ENCODE measurements at places on chromosomes 4 and X. TPM values are rescaled to one million over a fixed set of nuclear protein-coding genes. Genes with fewer than 3 reads are reported as not detected.

Gene CYLC1
- not detected for polyA plus RNA-seq

Gene TBC1D25
- 10.6 TPM for polyA plus RNA-seq

Gene FGG
- polyA plus RNA-seq: 41.2 TPM

Gene CT83
- not detected for polyA plus RNA-seq

Gene LINC00632
- 10.8 TPM for polyA plus RNA-seq

Gene ARHGAP36
- 0.38 TPM for polyA plus RNA-seq

Gene GAB1
- polyA plus RNA-seq: 43.4 TPM

Gene PRDM5
- 17.5 TPM for polyA plus RNA-seq

Gene GYPB
- 1.6 TPM for polyA plus RNA-seq

DNA sequence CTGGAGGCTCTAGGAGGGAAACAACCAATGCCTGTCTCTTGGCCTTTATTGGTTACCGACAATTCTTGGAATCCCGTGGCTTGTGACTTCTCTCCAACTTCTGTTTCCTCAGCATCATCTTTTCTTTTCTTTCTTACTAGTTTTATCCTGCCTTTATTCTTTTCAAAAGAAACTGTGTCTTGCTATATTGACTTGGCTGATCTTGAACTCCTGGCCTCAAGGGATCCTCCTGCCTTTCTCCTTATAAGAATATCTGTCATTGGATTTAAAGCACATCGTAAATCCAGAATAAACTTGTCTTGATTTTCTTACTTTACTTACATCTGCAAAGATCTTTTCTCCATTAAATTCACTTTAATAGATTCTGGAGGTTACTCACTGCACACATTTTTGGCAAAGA is 49.9 kb upstream of the UGT2B10 start:
- no peak for DNase-seq

DNA sequence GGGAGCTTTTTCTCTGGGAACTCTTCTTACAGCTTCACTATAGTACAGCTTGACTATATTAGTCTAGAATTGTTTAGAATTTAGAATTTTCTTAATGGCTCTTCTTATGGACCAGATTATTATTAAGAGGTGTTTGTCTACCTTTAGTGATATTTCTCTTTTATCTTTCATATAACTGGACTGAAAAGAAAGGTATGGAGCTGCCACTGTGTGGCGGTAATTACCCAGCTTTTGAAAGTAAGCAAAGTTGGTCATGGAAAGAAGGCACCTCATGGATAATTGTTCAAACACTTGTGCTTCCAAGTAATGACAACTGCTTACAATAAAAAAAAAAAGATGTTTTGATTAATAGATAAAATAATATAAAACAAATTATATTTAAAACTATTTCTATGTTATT is 1112.5 kb downstream of the TECRL start:
- no peak for DNase-seq

GRCh38 chr4:38821739-38822138 is 17.1 kb upstream of the TLR1 start:
- DNase-seq: no peak

- DNase-seq: no peak
Measured at GRCh38 chr4:121277194-121278105, 103.4 kb downstream of the QRFPR start.

DNA sequence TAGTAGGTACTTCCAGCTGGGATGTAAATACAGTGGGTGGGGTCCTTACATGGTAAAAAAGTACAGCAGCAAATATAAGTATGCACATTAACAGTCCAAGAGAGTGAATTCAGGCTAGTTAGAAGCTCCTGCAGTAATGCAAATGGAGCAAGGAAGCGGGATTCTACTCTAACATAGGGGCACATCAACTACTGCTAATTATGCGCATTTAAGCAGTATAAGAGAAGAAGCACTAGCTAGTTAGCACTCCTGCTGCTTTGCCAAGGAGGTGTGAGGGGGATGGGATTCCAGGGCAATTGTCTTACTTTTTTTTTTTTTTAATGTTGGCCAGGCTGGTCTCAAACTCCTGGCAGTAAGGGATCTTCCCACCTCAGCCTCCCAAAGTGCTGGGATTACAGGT is 284.1 kb downstream of the CHIC1 start:
- DNase-seq: no peak

DNA sequence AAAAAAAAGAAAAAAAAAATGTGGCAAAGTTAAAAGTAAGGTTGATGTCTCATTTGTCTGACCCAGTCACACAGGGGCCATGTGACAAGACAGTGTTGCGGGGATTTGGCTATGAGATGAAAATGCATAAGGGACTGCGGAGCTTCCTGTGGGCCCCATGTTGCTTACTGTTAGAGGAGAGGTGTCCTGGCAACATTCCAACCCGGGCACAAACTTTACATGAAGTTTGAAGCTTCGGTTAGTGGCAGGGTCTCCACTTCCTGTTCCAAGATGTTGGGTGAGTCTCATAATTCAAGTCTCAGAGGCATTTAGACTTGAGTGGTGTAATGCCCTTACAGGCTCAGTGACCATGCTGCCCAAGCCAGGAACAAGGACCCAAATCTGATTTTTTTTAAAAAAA is 111.3 kb downstream of the MAML3 start:
- DNase-seq: no peak

All from left renal cortex interstitium (tissue), 4 donors.